ENCODE measurements at places on chromosomes 7 and 10.

DNA sequence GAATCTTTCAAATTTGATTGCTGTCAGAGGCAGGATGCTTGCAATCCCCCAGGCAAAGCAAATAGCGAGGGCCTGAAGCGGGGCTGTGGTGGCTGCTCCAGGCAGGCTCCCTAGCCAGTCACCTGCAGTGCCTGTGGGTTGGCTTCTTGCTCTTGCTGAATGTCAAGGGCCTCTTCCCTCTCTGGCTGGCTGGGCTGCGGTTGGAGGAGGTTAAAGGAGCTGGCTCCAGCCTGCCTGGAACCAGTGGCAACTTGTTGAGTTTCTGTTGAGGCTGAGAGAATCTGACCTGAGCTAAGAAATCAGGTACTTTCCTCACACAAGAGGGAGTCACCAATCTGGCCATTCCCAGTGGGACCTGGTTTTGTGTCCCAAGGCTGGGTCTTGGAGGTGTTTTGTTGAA is 134.7 kb downstream of the TMEM178B start:
- no peak for DNase-seq

GRCh38 chr10:111246136-111246535 is 169.3 kb downstream of the ADRA2A start:
- no peak for DNase-seq

DNA sequence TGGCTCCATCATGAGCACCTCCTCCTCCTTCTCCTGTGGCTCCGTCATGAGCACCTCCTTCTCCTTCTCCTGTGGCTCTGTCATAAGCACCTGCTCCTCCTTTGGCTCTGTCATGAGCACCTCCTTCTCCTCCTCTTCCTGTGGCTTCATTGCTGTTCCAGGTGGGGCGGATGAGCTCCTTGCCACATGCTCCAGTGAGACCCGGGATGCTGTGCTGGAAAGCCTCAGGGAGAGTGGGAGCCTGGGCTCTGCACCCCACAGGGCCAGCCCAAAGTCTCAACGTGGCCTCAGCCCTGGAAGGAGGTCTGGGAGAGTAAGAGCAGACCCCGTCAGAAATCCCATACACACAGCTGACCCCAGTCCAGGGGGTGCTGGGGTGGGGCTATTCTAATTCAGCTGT is 380.7 kb downstream of the TCERG1L start:
- no peak for DNase-seq

DNA sequence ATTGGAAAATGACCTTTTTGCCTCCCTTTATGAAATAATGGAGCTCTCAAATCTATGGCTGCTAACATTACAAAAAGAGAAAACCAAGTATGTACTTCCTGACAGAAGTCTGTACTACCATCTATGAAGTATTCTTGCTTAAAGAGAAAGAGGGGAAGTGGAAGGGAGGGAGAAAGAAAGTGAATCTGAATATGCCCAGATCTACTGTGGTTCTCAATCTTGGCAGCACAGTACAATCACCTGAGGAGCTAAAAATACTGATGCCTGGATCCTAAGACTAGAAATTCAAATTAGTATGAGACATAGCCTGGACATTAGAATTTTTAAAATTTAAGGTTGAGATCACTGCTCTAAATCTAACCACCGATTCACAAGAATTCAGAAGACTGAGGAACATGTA is 85.2 kb downstream of the IGF2BP3 start:
- DNase-seq: no peak

Data from GM12892 (cell line).